Stimulated activated CD8-positive, alpha-beta memory T cell treated with anti-CD3 and anti-CD28 coated beads, Interleukin-2, amount 100 ng/mL, for 48 hours (primary cell): ENCODE measurements at places on chromosomes 5 and 9.

- DNase-seq, result no peak
These were observed 200.4 kb downstream of the LRRC70 start for GRCh38 chr5:62779010-62779422.

GRCh38 chr9:84667571-84668195 lies 1.8 kb upstream of the NTRK2 start:
- DNase-seq, result no peak

DNA sequence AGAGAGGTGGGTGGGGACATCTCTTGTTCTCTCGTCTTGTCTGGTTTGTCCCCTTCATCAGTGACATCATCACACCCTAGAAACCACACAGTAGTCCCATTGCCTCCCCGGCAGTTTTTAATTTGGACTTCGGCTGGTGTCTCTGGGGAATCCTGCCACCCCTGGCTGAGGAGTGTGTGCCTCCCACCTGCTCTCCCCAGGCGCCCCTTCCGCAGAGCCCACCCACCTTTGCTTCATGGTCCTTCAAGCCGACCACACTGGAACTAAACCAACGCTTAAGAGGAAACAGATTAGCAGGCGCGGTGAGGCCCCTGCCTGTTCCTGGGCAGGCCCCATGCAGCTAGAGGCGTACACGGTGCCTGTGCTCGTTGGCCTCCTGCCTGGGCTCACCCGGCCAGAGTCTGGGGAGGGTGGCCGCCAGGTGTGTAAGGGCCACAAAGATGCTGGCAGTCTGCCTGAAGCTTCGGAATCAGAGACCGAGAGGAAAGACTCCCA lies 107.6 kb upstream of the SPRY4 start:
- peak; percentile 18 for DNase-seq

- DNase-seq, result no peak
These were observed 73.8 kb downstream of the HCN1 start for GRCh38 chr5:45622365-45622764.

DNA sequence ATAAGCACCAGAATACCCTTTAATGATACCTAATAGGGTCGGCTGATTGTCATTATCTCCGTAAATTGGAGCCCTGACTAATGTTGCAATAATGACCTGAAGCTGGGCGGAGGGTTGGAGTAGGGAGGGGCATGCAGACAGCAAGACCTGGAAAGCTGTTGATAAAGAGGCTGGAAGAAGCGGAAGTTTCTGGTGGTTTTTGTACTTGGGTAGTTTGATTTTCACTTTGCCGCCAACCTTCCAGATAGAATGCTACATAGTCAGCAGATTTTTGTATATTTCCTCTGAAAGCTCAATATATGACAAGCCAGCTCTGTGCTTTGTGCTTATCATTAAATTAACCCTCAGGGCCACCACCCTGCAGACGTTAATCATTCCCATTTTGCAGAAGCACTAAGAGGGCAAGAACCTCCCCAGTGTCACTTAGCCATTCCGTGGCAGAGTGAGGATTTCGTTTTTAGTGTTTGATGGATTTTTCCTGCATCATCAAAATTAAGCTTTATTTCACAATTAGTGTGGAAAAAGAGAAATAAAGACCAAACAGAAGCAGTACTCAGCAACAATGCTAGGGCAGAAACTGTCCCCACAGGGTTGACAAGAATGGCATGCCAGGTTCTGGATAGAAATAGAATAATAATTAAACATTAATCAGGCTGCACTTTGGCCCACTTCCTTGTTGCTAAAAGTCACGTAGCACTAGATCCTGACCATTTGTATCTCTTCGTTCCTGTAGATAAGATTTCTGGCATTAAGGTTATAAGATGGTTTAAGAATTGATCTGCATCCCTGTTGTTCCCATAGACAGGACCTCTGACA lies 34.7 kb downstream of the DIRAS2 start:
- DNase-seq, result no peak

DNA sequence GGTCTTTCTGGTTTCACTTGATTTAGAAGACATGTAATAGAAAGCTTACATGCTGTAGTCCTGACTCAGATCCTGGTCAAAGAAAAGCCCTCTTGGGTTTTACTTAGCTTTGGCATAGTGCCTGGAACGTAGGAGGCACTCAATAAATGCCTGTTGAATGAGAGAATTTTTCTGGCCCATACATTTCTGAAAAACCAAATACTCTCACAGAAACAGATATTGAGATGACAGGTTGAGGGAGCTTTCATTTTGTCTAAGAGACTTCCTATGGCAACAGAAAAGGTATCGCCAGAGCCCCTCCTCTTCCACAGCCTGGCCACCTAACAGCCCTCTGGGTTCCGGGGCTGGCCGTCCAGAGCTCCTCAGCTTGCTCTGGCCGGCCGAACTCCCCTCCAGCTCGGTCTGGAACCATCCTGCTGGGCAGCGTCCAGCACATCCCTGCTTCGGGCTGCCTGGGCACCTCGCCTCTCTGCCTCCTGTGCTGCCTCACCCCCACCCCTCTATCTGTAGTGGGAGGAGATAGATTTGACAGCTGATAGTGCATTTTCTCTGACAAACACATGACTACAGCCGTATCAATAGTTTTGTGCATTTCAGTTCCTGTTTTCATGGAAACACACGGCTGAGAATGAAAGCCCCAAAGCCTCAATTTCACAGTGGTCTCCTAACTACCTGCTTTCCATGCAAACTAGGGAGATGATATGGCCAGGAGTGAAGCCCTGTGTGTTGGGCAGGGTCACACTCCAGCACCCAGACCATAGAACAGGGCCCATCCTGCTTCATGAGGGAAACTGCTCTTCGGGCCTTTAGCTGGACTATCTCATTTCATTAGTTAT lies 1.1 kb downstream of the IL4 start:
- DNase-seq, result no peak

GRCh38 chr5:143828710-143829109 lies 16.7 kb downstream of the HMHB1 start:
- DNase-seq, result no peak

DNA sequence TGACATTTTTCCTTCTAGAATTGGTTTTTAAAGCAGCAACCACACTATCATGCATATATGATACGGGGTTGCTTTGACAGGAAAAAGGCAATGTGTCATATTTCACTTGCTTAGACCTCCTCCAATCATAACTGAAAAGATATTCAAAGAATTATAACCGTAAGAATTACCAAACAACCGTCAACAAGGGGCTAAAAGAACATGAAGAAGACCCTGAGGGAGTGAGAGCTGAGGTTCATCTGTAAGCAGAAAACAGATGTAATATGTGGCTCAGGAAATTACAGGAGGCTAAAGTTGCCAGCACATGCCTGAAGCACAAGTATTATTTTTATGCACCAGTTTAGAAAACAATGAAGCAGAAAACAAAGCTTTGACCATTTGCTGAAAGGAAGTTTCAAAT lies 78.9 kb downstream of the APBA1 start:
- DNase-seq, result no peak

- no peak for DNase-seq
These were observed 398.2 kb downstream of the SLCO4C1 start for GRCh38 chr5:101897914-101898313.

- DNase-seq, result no peak
These were observed 460.6 kb downstream of the CETN3 start for GRCh38 chr5:89948977-89949376.

GRCh38 chr5:162703914-162704313 lies 636.3 kb downstream of the GABRG2 start:
- DNase-seq, result no peak

DNA sequence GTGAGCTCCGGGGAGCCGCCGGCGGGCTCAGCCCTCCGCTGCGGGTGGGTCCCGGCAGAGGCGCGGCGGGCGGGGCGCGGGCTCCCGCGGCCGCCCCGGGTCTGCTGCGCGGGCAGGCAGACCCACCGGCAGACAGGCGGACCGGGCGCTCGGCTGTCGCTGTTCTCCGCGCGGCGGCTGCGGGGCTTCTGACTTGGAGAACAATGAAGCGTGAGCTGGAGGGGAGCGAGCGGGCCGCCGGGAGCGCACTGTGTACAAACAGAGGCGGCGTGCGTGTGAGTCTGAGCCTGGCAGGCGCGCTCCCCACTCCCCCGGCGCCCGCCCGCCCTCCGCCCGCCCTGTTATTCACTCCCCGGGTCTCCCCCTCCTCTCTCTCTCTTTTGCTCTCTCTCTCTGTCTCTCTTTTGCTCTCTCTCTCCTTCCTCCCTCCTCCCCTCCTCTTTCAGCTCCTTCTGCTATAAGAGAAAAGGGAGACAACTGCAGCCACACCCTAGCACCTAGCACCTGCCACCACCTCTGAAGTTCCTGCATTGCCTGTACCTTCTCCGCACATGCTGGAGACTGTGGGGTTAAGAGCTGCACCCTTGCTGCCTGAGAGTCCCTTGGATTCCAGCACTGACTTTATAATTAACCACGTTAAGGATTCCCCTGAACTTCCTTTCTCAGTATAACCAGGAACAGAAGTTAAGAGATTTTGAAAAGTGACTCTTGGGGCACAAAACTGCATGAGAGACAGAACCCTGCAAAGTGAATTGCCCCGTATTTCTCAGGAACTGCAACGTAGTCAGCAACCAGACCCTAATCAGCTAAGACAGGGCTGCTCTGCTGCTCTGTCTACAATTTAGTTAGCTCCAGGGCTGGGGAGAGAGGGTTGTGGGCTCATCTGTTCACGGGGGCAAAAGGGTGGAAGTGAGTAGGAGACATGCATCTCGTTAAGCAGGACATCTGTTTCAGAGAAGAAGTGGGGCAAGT lies at the start of gene EDIL3:
Gene EDIL3 (minus strand): TSS at position 277 of the 972 bp plus-strand sequence. CDS start 506 bp downstream, outside the sequence.
- DNase-seq, result no peak

GRCh38 chr9:82436475-82436874 lies 447.9 kb downstream of the SPATA31D1 start:
- no peak for DNase-seq

- DNase-seq, result no peak
These were observed 13.4 kb downstream of the NPR3 start for GRCh38 chr5:32724526-32724925.

- no peak for DNase-seq
These were observed 4.0 kb downstream of the HDAC3 start for GRCh38 chr5:141632650-141633049.

- no peak for DNase-seq
These were observed 13.9 kb downstream of the ANXA6 start for GRCh38 chr5:151143645-151144044.

GRCh38 chr9:279674-280073 lies 65.0 kb downstream of the DOCK8 start:
- no peak for DNase-seq

GRCh38 chr9:89983411-89983810 lies 378.6 kb downstream of the GADD45G start:
- no peak for DNase-seq
